ENCODE measurements at places on chromosomes 3 and 15. TPM values are rescaled to one million over a fixed set of nuclear protein-coding genes. Genes with fewer than 3 reads are reported as not detected.
A peak's percentile ranks its signal among the peaks of the same experiment; 100 is the strongest.

DNA sequence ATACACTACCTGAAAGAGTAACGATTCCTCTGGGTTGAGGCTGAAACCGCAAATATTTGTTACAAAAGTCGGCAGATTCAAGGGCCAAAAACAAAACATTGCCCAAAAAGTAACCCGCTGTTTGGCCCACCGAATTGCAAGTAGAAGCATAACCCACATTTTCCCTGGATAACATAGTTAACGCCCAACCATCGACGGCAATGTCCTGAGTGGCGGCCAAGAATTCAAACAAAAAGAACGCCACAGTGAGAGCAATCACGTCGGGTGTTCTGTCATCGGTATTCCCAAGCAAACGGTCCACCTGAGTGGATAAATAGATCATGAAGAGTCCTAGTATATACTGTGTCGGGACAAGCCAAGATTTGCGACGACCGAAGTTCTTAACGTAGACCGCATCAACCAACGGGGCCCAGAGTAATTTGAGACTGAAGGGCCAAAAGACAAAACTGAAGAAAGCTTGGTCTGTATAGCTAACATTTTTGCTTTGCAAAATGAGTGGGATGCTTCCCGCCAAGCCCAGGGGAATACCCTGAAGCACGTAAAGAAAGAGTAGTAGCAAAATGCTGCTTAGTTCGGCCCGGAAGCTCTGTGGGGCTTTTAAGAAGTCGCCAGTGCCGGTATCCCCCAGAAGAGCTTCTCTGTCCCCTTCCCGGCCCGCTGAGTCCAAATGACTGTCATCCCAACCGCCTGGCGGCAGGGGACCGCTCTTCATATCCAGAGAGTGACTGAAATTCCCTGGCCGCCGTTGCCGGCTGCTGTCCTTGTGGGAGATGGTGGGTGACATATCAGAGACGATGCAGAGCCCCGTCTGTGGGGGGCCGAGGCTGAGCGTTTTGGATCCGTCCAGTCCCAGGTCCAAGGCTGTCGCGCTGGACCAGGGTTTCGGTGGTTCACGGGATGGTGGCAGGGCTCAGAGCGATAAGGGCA is 750 bp downstream of the SLC33A1 start:
- peak; percentile 14 for DNase-seq

- DNase-seq: no peak
Observed at GRCh38 chr3:149266736-149267135, 45.1 kb upstream of the CP start.

DNA sequence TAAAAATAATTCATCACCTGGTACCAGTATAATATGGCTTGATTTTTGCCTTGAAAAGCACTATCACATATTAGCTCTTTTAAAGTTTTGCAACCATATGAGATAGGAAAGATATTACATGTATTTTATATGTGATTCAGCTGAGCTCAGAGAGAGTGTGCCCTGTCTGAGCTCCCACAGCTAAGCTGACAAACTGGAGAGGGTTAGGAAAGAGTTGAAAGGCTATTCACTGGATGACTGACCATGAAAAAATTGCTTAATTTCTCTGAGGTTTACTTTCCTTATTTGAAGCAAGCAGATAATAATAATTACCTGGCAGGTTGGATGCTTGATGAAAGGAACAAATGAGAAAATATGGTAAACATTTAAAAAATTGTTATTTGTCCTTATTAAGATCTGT is 97.4 kb upstream of the CCDC80 start:
- DNase-seq: no peak

DNA sequence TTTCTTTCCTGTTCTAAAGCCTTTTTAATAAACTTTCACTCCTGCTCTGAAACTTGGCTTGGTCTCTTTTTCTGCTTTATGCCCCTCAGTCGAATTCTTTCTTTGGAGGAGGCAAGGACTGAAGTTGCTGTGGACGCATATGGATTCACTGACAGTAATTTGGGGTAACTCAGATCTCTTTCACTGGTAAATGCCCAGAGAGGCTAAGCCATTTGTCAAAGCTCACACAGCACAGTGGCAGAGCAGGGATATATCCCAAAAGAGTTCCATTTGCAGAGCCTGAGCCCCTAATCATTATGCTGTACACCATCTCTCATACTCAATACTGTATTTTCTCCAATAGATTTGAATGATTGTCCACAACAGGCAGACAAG is 72.3 kb upstream of the GALNT15 start:
- no peak for DNase-seq

GRCh38 chr15:41581110-41581509 is 22.1 kb downstream of the TYRO3 start:
- DNase-seq: no peak

DNA sequence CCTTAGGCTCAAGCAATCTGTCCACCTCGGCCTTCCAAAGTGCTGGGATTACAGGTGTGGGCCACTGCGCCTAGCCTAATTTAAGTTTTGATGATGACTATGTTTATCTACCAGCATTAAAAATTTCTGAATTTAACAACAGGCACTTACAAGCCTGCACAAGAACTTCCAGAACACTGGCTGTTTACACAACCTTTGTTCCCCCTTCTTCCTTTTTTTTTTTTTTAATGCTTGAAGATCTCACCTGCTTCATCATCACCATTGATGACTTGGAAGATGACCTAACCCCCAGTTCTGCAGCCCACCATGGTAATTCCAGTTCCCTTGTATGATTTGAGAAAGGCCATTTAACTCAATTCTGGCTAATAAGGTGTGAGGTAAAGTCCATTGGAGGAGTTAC is 70.4 kb downstream of the GJD2 start:
- no peak for DNase-seq

DNA sequence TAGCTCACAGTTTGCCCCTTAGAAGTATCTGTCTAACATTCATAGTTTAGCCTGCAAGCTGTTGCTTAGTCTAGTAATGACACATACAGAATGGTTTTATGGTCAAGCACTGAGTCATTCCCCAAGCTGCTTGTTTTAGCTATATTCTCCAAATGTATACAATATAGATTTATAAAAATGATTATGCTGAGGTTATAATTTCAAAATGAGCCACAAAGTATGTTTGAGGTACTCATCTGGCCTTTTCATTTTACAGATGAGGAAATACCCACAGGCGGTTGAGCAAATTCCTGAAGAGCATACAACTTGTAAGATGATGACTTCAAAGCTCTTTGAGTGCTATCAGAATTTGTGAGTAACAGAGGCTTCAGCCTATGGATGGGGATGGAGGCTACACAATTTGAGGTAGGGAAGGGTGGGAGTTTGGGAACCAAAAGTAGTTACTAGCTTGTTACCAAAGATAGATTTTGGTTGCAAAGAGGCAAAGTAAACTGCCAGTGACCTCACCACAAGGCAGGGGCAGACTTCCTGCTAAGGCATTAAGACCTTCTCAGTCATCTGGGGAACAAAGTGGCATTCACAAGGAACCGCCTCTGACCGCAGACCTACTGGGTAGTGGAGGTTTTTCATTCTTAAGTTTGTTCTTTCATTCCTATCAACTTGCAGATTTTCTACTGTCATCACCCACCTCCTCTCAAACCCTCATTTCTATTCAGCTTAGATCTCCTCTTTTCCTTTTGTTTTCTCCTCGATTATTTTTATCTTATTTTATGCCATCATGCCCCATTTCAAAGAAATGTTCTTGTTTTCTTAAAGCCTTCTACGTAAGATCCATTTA is 257.2 kb upstream of the NECTIN3 start:
- DNase-seq: peak; percentile 2

DNA sequence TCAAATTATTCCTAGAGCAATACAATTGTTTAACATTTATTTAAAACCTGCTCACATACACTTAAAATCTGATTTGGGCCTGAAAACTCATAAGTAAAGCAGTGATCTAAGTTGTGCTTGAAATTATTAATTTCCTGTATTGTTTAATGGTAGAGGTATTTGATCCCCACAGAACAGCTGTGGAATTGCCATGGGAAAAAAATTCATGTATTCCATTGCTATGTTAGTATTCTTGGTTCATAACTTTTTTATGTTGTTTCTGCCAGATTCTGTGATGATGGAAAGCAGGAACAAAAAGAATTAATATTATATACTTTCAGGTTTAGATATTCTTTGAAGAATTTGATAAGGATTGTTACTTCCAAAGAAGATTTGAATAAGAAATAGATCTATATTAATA is 831.5 kb upstream of the NR2F2 start:
- no peak for DNase-seq

GRCh38 chr15:68821190-68821840 is 620 bp upstream of the ANP32A start:
- no peak for DNase-seq

DNA sequence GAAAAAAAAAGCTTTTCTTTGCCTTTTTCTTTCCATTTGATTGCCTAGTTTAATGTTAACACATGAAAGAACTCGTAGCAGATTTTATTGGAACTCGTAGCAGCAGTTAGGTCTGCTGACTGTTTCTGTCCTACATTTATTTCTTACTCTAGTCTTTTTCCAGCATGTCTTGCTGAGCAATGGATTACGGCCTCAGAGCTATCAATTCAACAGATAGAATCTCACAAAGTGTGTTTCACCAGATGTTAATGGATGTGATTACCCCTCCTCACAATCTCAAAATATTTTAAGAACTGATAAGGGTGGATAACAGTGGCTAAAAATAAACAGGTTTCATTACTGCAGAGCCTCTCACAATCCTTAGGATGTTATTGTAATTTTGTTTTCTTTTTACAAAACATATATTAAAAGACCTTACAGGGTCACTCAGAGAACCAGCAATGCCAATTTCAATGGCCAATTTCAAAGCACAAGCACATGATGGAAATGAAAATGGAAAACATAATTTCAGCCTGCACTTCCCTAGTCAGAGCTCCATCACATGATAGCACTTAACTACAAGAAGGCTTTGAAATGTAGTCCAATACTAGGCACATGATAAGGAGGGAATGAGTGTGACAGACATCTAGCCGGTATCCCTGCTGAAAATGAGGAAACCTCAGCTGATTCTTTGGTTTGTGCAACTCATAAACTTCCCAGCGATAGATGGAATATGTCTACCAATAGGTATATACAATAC is 838.1 kb upstream of the SEMA6D start:
- DNase-seq: no peak

DNA sequence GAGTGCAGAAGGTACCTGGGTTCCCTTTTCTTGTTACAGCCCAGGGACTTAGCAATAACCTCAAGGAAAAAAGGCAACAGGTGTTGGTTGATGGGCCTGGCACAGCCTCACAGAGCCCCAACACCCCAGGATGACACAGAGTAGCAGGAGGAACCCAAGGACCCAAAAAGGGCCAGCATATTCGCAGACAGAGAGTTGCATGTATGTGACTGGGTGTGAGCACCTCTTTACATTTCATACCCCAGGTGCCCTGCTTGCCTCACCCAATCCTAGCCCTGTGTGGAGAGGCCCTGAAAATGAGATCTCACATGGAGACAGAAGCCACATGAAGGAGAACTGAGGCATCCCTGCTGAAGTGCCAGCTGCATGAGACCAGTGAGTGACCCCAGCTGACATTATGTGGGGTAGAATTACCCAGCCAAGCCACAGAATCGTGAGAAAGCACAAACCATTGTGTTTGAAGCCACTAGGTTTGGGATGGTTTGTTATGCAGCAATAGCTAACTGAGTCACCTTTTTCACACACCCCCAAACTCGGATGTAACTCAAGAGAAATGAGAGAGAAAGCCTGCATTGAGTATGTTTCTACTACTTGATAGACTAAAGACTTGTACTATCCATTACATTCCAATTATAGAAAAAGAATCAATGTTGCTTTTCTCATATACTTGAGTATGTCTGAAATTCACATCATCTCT is 26.2 kb upstream of the HHATL start:
- DNase-seq: no peak

The HRG gene
- total RNA-seq: not detected

The SUSD5 gene
- 2.1 TPM for total RNA-seq

The ATP10A gene
- total RNA-seq: 4.9 TPM

All from neural crest cell (in vitro differentiated cells).